ENCODE measurements at places on chromosomes 7 and 10.

GRCh38 chr7:26584326-26584725 is 280.1 kb downstream of the SKAP2 start:
- DNase-seq: no peak

DNA sequence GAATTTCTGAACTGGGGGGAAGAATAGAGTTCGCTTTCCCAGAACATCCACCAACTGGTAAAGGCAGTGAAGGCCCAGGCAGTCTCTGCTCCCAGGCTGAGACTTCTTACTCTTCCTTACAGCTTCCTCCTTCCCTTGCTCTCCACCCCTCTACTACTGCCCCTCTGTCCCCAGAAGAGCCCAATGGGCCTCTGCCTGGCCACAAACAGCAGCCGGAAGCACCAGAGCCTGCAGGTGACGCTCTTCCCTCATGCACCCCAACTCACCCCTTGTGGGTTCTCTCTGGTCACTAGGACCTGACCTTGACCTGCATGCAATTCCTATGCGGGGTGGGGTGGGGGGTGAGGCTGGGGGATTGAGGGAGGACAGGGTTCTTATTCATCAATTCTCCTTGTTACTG is 16.5 kb downstream of the FAM131B start:
- DNase-seq: no peak

GRCh38 chr7:28556025-28556424 is 143.7 kb downstream of the CREB5 start:
- DNase-seq: no peak

DNA sequence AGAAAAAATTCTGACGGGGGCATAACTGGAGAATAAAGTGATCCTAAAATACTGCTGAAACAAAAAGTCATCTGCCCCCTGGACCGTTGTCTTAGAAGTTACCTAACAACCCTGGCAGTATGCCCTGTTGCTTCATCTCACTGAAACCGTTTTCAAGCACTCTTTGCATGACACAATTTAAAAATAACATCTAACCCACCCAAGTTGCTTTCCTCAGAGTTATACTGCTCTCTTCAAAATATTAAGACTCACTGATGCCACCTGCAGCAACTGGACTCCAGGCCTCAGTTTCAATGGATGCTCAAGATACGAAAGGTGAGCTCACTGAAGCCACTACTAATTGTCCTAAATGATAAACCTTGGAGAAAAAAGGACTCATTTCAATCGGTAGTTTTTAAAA is 57.4 kb downstream of the CDK6 start:
- no peak for DNase-seq

- no peak for DNase-seq
Observed at GRCh38 chr10:123896246-123896927, 4.8 kb upstream of the CPXM2 start.

DNA sequence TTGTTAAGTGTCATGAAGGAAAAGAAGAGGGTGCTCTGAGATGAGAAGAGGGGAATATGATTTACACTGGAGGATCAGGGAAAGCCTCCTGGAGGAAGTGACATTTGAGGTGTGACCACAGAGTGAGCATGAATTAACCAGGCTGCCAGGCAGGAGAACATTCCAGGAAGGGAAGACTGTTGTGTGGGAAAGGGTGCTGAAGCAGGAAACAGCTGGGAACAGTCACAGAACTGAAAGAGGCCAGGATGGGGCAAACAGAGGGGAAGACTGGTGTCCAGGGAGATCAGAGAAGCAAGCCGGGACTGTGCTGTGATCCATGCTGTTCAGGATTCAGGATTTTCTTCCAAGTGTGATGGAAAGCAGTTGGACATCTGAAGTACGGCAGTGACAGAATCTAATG is 14.9 kb downstream of the HIPK2 start:
- no peak for DNase-seq

GRCh38 chr10:49277973-49278372 is 21.0 kb upstream of the C10orf71 start:
- DNase-seq: no peak

DNA sequence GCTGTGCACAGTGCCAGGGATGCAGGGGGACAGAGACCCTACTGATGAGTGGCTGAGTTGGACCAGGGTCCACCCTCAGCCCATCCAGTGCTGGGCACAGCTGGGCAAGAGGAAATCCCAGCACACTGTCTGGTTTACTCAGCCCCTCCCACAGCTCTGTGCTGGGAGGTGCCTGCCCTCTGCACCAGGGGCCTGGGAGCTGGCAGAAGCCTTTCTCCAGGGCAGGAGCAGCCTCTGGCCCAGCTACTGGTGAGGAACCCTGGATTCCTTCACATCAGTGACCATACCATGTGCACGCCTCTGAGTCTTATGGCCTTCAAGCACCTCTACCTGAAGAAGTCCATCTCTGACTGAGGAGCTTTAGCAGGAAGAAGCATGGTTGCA is 25.9 kb upstream of the C10orf71 start:
- DNase-seq: no peak

DNA sequence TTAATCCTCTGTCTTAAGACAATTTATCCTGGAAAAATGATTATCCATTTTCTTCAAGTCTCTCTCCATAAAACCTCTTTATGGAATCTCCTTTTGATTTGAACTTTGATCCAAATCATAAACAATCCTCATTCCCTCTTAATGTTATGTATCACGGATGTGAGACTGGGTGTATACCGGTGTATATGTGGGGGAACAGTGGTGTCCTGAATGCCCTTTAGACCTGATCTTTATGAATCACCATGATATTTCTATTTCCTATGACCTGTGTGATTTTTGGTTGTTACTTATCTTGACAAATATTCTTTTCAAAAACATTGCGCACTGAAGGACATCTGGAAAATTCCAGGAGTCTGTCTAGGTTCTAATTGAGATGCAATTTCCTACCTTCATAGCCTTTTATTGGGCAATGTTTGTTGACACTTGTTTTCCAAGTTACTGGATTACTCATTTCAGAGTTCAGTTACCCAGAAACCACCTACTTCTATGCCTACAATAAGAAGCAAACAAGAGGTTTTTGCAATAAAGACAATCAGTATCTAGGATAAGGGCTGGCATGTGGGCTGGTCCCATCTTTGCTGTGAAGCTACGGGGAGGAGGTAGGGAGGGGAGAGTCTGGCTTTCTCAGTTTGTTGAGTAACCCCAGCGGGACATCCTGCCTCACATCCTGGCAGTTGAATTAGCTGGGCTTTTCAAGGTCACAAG is 190.4 kb downstream of the CTTNBP2 start:
- DNase-seq: no peak

DNA sequence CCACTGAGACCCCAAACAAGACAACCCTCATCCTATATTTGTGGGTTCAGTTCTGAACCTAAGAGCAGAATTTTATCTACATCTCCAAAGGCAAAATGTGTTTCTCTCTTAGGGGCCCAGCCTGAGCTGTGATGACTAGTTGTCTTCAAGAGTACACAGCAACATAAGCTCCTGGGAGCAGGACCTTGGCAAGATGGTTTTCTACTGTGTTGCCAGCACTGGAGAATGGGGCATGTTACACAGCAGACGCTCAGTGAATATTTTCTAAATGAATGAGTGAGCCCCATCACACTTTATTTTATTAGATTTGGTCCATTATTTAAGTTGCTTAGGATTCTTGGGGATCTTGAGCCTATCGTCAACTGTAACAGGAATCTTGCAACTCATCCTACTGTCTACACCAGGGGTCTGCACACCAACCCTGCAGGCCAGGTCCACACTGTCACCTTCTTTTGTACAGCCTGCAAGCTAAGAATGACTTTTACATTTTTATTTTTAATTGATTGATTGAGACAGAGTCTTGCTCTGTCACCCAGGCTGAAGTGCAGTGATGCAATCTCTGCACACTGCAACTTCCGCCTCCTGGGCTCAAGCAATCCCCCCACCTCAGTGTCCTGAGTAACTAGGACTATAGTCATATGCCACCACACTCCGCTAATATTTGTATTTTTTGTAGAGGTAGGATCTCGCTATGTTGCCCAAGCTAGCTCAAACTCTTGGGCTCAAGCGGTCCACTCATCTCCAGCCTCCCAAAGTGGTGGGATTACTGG is 347.1 kb downstream of the FGFR2 start:
- DNase-seq: no peak

DNA sequence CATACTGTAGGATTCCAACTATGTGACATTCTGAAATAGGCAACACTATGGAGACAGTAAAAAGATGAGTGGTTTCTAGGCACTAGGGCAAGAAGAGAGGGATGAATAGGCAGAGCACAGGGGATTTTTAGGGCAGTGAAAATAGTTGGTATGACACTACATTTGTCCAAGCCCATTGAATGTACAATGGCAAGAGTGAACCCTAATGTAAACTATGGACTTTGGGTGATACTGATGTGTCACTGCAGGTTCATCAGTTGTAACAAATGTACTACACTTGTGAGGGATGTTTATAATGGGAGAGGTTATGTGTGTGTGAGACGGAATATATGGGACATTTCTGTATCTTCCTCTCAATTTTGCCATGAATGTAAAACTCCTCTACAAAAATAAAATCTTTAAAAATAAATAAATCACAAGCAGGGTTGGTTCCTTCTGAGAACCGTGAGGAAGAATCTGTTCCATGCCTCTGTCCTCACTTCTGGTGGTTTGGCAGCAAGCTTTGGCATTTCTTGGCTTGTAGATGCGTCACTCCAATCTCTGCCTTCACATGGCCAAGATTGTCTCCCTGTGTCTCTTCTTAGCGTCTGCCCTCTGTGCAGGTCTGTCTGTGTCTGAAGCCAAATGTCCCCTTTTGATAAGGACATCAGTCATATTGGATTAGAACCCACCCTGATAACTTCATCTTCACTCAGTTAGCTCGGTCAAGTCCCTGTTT is 83.1 kb upstream of the AGBL3 start:
- no peak for DNase-seq

DNA sequence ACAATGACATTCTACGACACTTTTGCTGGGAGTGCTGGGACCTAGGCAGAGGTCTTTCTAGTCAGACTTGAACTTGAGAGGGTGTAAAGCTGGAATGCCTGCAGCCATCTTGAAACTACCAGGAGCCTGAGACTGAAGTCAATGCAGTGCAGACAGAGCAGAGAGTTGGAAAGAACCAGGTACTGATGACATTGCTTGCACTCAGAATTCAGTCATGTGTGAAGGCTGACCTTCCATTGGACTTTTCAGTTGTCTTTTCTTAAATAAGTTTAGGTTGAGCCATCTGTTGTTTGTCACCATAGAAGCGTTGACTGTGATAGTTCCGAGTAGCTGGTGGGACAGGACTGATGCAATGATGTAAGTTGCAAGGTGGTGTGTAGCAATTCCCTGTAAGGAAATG is 3.1 kb upstream of the PLPP4 start:
- DNase-seq: no peak

DNA sequence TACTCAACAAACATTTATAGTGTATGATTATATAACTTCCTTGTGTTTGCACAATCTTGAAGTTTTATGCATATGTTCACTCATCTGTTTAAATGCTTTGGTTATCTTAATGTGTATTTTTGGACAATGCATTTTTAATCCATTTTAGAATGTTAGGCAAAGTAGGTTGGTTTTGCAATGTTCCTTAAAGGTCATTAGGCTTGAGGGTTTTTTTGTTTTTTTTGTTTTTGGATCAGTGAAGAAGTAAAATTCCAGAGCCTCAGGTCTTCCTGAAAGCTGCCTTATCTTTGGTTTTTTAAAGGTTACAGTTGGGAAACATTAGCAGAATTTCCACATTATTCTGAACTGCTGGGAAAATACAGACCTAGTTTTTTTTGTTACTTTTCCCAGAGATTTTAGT is 12.8 kb downstream of the MDFIC start:
- no peak for DNase-seq

- DNase-seq: no peak
Observed at GRCh38 chr10:69780077-69780476, 21.6 kb upstream of the COL13A1 start.

DNA sequence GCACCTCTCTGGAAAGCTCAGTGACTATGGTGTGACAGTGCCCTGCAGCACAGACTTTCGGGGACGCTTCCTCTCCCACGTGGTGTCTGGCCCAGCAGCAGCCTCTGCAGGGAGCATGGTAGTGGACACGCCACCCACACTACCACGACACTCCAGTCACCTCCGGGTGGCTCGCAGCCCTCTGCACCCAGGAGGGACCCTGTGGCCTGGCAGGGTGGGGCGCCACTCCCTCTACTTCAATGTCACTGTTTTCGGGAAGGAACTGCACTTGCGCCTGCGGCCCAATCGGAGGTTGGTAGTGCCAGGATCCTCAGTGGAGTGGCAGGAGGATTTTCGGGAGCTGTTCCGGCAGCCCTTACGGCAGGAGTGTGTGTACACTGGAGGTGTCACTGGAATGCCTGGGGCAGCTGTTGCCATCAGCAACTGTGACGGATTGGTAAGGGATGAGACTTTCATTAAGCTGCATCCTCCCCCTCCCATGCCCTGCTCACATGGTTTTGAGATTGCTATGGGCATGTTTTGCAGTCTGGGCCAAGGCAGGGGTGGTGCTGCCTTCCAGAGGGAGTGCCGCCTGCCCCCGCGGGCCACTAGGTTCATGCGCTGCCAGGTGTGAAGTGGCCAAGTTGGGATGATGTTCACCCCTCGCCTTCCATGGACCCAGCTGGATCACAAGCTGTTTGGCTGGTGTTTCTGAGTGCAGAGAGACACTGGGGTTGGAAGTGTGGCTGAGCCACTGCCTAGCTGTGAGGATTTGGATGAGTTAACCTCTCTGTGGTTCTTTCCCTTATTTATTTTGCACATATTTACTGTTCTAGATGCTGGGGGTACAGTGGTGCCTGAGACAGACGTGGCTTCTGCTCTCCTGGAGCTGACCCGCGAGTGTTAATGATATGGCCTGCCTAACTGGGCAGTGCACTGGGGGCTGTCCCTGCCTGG is 2.5 kb downstream of the ADAMTS14 start:
- no peak for DNase-seq

DNA sequence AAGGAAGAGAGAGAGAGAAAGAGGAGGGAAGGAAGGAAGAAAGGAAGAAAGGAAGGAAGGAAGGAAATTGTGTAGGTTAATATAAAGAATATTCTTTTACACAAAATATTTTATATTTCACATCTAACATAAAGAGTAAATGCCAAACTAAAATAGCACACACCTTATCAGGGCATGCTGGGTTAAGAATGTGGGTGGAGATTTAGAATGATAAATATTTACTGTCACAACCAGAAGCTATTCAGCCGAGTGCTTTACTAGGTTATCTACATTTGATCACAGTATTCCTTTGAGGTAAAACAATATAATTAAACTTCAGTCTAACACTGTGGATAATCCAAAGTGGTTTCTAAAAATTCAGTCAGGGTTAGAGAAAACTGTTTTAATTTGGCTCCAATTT is 103.3 kb downstream of the SEMA3A start:
- DNase-seq: no peak

DNA sequence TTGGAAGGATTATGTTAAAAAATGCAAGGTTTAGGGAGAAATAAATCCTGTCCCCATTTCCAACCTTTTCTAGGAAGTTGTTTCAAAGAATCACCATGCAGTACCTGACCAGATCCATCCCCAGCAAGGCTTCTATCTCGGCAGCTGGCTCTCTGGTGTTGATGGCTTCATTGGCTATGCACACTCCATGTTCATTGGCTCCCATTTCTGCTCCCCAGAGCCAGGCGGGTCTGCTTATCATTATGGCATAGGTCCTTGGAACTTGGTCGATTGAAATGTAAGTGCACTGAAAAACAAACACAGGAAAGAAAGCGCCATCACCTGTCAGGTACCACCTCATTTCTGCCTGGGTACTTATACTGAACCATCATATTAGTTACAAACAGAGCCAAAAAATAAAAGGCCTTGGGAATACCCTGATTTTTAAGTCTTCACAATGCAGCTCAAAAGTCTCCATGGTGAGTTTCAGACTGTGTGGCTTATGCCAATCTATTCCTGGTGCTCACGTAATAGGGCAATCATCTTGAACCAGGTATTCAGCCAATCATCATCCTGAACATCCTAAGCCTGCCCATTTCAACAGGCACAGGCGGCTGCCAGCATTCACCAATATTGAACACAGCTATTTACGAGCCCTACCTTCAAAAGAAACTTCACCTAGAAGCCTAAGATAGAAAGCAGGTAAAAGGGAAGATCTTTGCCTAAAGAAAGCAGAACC is 34.4 kb downstream of the SCRN1 start:
- DNase-seq: no peak
